ENCODE measurements at places on chromosomes 13 and 19.

DNA sequence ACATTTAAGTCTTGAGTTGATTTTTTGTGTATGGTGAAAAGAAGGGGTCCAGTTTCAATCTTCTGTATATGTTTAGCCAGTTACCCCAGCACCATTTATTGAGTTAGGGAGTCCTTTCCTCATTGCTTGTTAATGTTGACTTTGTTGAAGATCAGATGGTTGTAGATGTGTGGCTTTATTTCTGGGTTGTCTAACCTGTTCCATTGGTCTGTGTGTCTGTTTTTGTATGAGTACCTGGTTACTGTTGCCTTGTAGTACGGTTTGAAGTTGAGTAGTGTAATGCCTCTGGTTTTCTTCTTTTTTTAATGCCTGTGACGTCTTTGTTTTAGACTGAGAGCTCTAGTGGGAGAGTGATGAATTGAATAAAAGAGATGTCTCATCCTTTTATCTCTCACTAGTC lies 83.2 kb downstream of the NBEA start:
- no peak for DNase-seq

GRCh38 chr19:53771144-53771543 lies 53.0 kb downstream of the NLRP12 start:
- no peak for DNase-seq

GRCh38 chr19:37692956-37693620 lies 26.5 kb downstream of the ZNF607 start:
- peak; percentile 7 for DNase-seq

- no peak for DNase-seq
Measured at GRCh38 chr19:5949792-5950305, 28.1 kb downstream of the RANBP3 start.

GRCh38 chr13:114110091-114110829 lies 22.2 kb downstream of the RASA3 start:
- DNase-seq: peak; percentile 93
